ENCODE measurements at places on chromosomes 7 and 10. TPM values are rescaled to one million over a fixed set of nuclear protein-coding genes. Genes with fewer than 3 reads are reported as not detected.

DNA sequence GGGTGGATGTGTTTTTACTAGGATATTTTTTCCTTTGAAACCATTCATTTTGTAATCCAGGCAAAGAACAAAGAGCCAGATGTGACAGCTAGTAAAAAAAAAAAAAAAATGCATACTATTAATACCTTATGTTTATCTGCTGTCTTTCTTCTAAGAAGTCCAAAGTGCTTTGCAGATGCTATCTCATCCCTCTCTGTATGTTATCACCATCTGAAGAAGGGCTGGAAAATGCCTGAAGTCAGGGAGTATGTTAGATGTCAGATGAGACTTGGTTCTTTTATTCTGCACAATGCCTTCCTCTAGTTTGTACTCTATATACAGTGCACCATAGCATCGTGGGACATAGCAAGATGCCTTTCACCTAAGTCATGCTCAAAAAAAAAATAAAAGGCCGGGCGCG, 10.4 kb upstream of the CAMK1D start:
- H3K4me3 ChIP-seq = no peak overlapping the region
- no peaks in the 10 kb centered on the region for H3K27me3 ChIP-seq
- no peak for DNase-seq
- H3K27ac ChIP-seq = no peak overlapping the region
- H3K36me3 ChIP-seq = no peaks in the 10 kb centered on the region

DNA sequence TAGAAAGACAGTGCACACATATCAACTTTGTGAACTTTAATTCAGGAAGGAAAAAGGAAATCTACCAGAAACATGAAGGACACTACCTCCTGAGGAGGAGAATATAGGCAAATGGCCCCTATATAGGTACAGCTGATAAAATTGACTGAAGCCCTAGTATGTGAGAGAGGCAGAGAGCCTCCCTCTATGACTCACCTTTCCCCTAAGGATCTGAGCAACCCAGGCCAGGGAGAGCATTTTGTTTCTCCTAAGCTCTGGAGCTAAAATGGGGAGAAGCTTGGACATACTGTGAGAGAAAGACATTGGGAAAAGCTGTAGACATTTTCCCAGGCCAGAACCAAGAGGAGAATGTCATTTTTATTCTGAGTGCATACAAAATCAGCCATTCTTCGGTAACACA, 303.5 kb downstream of the AHR start:
- H3K36me3 ChIP-seq = no peaks in the 10 kb centered on the region
- H3K27ac ChIP-seq = no peak overlapping the region
- DNase-seq = no peak
- no peak overlapping the region for H3K4me3 ChIP-seq
- peaks cover 13% of the 10 kb centered on the region for H3K27me3 ChIP-seq

DNA sequence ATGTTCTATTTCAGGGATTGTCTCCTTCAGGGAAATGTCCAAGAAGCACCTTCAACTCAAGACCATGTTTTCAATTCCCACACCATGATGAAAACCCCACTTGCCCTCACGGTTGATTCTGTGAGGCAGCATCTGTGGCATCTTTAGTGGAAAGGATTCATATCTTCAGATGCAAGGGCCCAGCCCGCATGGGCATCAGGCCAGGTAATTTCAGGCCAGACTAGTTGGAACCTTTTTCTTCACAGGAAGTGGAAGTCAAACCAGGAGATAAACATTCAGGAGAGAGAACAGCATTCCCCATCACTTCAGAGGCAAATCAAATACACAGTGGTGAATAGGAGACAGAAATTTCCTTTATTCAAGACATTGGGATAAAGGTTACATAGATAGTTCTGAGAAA, 88.8 kb downstream of the JCAD start:
- H3K27me3 ChIP-seq = peaks cover 13% of the 10 kb centered on the region
- no peak overlapping the region for H3K4me3 ChIP-seq
- no peak overlapping the region for H3K27ac ChIP-seq
- H3K4me1 ChIP-seq = no peaks in the 10 kb centered on the region
- DNase-seq = no peak

The ADAP1 gene
- total RNA-seq = 49.9 TPM

The ASAH2 gene
- 5.9 TPM for total RNA-seq

Data from activated naive CD8-positive, alpha-beta T cell treated with anti-CD3 and anti-CD28 coated beads for 36 hours (primary cell).